ENCODE measurements at places on chromosomes 5 and 9. TPM values are rescaled to one million over a fixed set of nuclear protein-coding genes. Genes with fewer than 3 reads are reported as not detected.

ADCY2 gene
- not detected for total RNA-seq

NKD2 gene
- 0.09 TPM for total RNA-seq

PCDHGC5 gene
- total RNA-seq: 0.58 TPM

CAMK4 gene
- 1.1 TPM for total RNA-seq

ZNF366 gene
- total RNA-seq: not detected

SHC3 gene
- total RNA-seq: 4.4 TPM

RLN2 gene
- total RNA-seq: not detected

CATSPER3 gene
- not detected for total RNA-seq

IL31RA gene
- total RNA-seq: not detected

GABRA1 gene
- total RNA-seq: not detected

SH2D3C gene
- total RNA-seq: 0.23 TPM

TNC gene
- 1.2 TPM for total RNA-seq

ELL2 gene
- 21.7 TPM for total RNA-seq

BARX1 gene
- total RNA-seq: 0.09 TPM

IFNK gene
- total RNA-seq: not detected

PCDHB15 gene
- total RNA-seq: under 0.01 TPM

PCDHGA9 gene
- total RNA-seq: 1.4 TPM

TICAM2 gene
- 1.6 TPM for total RNA-seq

CCIN gene
- total RNA-seq: 0.17 TPM

ANKRD31 gene
- 0.09 TPM for total RNA-seq

PAPPA gene
- 27.4 TPM for total RNA-seq

CYSRT1 gene
- total RNA-seq: 0.17 TPM

MARCOL gene
- not detected for total RNA-seq

LARP1 gene
- total RNA-seq: 101 TPM

SLC1A1 gene
- total RNA-seq: 9.7 TPM

FAM78A gene
- total RNA-seq: 2.0 TPM

MZB1 gene
- not detected for total RNA-seq

PCDHA9 gene
- not detected for total RNA-seq

PCDHB12 gene
- total RNA-seq: under 0.01 TPM

SOX30 gene
- total RNA-seq: not detected

SH3RF2 gene
- 1.4 TPM for total RNA-seq

SLC34A1 gene
- total RNA-seq: not detected

UNC13B gene
- 12.5 TPM for total RNA-seq

ZER1 gene
- 28.9 TPM for total RNA-seq

TCF7 gene
- total RNA-seq: 0.23 TPM

FKTN gene
- total RNA-seq: 22.0 TPM

VCAN gene
- total RNA-seq: 206 TPM

IFNA17 gene
- not detected for total RNA-seq

C7 gene
- 996 TPM for total RNA-seq

IL13 gene
- not detected for total RNA-seq

NR5A1 gene
- not detected for total RNA-seq

PCA3 gene
- total RNA-seq: not detected

STPG3 gene
- not detected for total RNA-seq

TMEM167A gene
- total RNA-seq: 43.9 TPM

DAB2IP gene
- 32.5 TPM for total RNA-seq

FABP6 gene
- not detected for total RNA-seq

GDA gene
- not detected for total RNA-seq

OMD gene
- 22.1 TPM for total RNA-seq

PDE6A gene
- total RNA-seq: under 0.01 TPM

FGD3 gene
- total RNA-seq: not detected

PCDHGA2 gene
- total RNA-seq: 2.2 TPM

COL23A1 gene
- not detected for total RNA-seq

SLC35D2 gene
- 16.0 TPM for total RNA-seq

SHROOM1 gene
- 2.6 TPM for total RNA-seq

ARHGEF37 gene
- total RNA-seq: 3.2 TPM
